Stimulated activated CD8-positive, alpha-beta memory T cell treated with anti-CD3 and anti-CD28 coated beads, Interleukin-7, amount 100 ng/mL, for 48 hours (primary cell): ENCODE measurements at places on chromosomes 11 and 22.

- no peak for DNase-seq
Observed at GRCh38 chr11:15697437-15698236, 582.9 kb downstream of the INSC start.

- no peak for DNase-seq
Observed at GRCh38 chr11:72024069-72024754, 25.5 kb downstream of the IL18BP start.

GRCh38 chr22:19597399-19597735, 73.2 kb upstream of the CLDN5 start:
- DNase-seq, result no peak

DNA sequence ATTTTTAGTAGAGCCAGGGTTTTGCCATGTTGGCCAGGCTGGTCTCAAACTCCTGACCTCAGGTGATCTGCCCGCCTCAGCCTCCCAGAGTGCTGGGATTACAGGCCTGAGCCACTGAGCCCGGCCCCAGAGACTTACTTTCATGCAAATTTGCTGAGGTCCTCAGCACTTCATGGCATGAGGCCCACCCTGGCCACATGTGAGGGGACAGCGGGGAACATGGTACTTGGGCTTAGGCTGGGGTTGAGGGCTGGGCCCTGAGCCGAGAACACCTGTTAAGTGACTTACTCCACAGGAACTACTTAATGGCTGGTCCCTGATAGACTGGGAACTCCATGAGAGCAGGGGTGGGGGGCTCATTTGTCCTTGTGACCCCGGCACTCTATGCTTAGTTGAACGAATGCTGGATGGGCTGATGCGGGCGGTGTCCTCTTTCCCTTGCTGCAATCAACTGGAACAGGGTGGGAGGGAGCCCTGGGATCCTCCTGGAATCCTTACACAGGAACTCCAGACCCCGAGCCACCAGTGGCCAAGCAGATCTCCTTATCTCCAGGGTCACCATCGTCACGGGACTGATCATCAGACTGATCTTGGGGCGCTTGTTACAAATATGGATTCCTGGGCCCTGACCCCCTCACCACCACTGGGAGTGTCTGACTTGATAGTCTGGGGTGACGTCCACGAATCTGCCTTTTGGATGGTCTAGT, 1.0 kb downstream of the VSIG10L2 start:
- no peak for DNase-seq

GRCh38 chr22:17009640-17010291, 1.7 kb upstream of the GAB4 start:
- DNase-seq, result no peak

DNA sequence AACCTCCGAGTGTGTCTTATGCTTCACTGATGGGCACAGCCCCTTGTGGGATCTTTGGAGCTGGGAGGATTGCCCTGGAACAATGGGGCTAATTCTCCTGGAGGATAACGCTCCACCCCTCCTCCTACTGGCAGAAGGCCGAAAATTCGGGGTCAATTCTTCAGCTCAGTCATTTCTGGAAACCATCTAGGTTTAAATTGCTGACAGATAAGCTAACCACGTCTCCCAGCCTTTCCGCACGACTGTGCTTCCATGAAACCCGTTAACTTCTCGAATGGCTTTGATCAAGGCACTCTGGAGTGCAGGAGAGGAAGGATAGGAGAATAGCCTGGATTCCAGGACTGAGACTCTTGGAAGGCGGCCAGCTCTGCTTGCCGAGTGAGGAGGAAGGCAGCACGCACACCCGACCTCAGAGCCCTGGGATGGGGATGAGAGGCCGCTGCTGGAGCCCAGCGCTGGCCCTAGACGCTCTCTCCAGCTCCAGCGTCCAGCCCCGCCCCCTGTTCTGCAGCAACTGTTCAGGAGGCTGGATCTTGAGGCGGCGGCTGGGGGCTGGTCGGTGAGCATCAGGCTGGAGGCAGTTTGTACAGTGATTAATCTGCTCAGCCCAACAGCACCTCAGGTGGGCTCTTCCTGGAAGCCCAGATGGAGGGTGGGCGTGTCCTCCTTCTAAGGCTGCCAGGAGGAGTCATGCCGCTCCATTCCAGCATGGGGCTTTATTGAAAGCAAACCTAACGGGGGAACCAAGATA, 176.7 kb upstream of the NCAM1 start:
- DNase-seq, result no peak

GRCh38 chr11:77523712-77524111, 49.8 kb upstream of the PAK1 start:
- DNase-seq, result no peak

DNA sequence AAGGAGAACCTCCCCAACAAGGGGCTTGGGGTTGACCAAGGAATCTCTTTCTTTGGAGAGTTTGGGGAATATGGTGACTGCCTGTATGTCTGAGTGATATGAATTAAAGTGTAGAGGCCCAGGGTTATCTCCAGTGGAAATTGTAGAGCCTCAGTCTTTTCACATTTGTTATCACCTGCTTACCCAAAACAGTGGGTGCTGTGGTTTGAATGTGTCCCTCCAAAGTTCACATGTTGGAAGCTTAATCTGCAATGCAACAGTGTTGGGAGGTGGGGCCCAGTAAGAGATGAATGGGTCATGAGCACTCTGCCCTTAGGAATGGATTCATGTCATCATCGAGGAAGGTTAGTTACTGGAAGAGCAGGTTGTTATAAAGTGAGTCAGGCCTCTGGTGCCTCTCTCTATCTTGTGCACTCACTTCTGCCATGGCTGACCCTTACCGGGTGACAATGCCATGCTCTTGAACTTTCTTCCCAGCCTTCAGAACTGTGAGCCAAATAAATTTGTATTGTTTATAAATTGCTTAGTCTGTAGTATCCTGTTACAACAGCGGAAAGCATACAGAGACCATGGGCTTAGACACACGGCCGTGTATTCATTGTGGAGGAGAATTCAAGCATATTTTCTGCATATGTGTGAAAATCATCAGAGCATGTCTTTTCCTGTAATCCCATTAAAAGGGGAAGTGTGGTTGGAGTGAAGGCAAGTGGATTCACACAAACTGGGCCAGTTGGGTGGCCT, 114.1 kb upstream of the TBCEL start:
- no peak for DNase-seq

GRCh38 chr22:41521126-41521525, 23.1 kb downstream of the POLR3H start:
- no peak for DNase-seq

- DNase-seq, result no peak
Observed at GRCh38 chr11:7569044-7569443, 55.2 kb downstream of the PPFIBP2 start.

GRCh38 chr11:76232026-76232665, 25.8 kb upstream of the WNT11 start:
- no peak for DNase-seq

DNA sequence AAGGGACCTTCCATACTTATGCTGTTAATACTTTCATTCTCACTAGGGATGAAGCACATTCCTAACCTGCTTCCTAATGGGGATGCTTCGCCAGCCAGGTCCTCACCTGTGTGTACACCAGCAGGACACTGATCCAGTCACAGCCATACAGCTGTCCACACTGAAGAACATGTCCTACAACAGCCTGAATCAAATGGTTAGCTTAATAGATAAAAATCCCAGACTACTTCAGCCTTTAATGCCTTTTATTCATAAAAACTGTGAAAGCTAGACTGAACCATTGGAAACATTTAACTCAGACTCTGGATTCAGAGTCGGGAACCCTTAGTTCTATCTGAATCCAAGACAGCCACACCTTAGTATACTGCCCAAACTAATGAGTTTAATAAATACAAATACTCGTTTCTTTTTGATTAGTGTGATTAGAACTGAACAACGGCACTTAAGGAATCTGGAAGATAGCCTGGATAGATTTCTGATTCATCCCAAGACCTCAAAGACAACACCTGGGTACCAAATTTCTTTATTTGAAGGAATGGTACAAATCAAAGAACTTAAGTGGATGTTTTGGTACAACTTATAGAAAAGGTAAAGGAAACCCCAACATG, 3.3 kb downstream of the FTH1 start:
- no peak for DNase-seq

GRCh38 chr22:27401321-27401720, 400.2 kb downstream of the MN1 start:
- DNase-seq, result no peak

GRCh38 chr11:3685923-3686322, 14.7 kb upstream of the CHRNA10 start:
- no peak for DNase-seq

- DNase-seq, result no peak
Observed at GRCh38 chr11:133476570-133477250, 55.6 kb downstream of the OPCML start.

DNA sequence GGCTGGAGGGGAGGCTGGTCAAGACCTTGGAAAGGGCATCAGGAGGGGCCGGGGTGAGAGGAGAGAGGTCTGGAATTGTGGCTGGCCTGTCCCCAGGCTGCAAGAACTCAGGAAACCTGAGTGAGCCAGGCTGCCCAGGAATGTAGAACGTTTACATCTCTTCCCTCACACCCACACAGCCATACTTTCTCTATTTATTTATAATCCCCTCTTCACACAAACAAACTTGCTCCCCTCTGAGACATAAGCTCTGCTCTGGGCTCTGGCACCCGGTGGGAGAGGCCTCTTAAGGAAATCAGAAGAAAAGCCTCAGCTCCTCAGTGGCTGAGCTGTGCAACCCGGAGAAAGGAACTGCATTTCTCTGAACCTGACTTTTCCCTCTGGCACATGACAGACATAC, 5.5 kb downstream of the CHRDL2 start:
- DNase-seq, result no peak

GRCh38 chr11:45651841-45652749, 13.3 kb downstream of the CHST1 start:
- DNase-seq, result no peak

- no peak for DNase-seq
Observed at GRCh38 chr22:44224166-44224565, 43.4 kb downstream of the PARVG start.

DNA sequence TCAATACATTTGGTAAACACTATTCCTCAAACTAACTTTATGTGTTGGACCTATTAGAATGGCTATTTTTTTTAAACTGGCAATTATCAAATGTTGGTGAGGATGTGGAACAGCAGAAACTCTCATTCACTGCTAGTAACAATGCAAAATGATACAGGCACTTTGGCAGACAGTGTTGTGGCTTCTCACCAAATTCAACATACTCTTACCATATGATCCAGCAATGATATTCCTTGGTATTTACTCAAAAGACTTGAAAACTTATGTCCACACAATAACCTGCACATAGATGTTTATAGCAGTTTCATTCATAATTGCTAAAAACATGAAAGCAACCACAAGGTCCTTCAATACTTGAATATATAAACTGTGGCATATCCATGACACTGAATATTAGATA, 112.5 kb upstream of the TP53AIP1 start:
- DNase-seq, result no peak

DNA sequence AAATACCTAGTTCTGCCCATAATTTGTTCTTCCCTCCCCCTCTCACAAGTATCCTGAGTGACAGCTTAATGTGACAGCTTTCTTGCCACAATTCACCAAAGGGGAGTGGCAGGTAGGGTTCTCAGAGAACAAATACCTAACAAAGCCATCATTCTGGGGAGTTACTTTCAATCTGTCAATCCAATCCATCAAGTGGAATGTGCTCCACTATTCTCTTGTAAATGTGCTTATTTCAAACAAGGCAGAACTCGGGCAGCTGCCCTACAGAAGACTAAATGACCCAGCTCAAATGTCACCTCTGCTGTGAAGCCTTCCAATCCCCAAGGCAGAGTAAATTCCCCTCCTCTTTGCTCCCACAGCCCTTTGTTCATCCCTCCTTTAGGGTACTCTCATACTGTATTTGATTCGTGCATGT, 27.8 kb downstream of the LGR4 start:
- no peak for DNase-seq

DNA sequence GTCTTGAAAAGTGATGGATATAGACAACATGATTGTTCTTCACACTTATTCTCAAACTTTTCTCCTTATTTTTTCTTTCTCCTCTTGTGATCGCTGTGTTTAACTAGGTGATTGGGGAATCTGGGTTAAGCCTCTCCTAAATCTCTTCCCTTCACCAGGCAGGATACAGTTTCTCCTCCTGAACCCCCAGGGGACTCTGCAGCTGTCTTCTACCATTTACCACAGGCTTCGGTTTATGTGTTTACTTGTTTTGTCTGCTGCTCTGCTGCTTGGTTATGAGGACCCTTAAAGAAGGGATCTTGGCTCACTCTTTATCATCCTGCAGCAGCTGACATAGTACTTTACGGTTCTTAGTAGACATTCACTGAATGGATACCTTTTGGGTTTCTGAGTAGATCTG, 124.2 kb downstream of the NCAM1 start:
- no peak for DNase-seq

DNA sequence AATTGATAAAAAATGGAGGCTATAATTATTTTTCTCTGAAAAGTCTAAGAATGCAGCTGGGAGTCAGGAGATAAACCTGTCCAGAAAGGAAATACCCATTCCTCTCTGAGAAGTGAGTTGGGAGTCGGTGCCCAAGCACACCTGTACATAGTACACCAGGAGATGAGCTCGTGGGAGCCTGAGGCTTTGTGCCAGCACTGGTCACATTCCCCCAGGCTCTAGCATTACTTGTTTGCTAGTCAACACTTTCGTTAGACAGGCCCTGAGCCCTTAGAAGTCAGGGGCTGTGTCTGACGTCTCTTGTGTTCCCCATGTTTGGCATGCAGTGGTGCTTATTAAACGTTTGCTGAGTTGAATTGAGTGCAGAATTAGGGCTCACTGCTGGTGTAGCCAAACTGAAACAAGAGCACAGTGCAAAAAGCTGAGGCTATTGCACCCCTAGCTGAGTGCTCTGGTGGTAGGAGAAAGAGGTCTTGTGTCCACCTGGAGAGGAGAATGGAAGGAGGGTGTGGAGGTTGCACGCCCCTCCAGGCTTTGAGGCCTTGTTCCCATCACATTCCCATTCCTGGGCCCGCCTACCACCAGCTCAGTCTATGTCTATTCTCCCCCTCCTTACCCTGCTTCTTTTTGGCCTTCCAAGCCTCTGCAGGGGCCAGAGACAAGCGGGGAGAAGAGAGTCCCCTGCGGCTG, 6.8 kb downstream of the ROBO4 start:
- no peak for DNase-seq

DNA sequence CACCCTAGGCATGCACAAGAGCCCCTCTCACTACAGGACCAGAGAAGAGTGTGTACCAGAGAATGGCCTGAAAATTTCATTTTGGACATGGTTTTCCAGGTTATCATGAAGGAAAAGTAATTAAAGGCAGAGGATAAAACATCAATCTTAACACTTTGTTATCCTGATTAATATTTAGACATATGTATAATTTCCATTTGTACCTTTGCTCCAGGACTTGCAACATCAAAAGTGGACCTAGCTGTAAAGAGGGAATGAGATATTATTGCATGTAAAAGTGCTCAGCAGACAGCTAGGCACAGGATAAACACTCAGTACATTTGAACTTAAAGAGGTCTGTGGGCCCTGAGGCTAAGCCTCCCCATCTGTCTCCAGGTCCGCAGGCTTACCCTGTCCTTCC, 2.0 kb upstream of the SCN4B start:
- no peak for DNase-seq
